ENCODE measurements at places on chromosomes 11 and 22.
A peak's percentile ranks its signal among the peaks of the same experiment; 100 is the strongest.

DNA sequence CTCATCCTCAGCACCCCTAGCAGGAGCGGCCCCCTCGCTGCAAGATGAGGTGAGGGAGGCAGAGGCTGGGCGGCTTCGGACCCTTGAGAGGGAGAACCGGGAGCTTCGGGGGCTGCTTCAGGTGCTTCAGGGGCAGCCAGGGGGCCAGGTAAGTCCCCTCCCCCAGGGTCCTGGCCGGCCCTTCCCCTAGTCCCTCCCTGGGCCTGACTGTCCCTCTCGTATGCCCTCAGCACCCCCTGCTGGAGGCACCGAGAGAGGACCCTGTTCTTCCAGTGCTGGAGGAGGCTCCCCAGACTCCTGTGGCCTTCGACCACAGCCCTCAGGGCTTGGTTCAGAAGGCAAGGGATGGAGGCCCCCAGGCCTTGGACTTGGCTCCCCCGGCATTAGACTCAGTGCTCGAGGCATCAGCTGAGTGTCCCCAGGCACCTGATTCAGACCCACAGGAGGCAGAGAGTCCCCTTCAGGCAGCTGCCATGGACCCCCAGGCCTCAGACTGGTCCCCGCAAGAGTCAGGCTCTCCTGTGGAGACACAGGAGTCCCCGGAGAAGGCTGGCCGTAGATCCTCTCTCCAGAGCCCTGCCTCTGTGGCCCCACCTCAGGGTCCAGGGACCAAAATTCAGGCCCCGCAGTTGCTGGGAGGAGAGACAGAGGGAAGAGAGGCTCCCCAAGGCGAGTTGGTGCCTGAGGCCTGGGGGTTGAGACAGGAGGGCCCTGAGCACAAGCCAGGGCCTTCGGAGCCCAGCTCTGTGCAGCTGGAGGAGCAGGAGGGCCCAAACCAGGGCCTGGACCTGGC, 4.0 kb downstream of the CCDC88B start:
- DNase-seq, result no peak

DNA sequence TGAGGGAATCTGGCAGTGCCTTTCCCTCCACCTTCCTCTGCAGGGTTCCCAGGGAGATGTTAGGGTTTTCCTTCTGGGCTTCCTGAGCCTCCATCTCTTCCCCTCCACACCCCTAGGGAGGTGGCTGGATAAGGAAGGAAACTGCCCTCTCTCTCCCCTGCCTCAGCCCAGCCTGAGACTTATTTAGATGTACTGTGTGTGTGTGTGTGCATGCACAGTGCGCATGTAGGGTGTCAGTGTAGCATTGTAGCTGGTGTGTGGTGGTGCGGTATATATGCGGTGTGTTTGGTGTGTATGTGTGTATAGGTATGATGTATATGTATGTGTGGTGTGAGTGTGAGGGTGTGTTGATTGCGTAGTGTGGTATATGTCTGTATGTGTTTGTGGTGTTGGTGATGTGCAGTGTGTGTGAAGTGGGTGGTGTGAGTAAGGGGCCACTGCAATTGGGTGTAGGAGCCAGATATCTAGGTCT, 1.5 kb downstream of the FXYD6 start:
- no peak for DNase-seq

DNA sequence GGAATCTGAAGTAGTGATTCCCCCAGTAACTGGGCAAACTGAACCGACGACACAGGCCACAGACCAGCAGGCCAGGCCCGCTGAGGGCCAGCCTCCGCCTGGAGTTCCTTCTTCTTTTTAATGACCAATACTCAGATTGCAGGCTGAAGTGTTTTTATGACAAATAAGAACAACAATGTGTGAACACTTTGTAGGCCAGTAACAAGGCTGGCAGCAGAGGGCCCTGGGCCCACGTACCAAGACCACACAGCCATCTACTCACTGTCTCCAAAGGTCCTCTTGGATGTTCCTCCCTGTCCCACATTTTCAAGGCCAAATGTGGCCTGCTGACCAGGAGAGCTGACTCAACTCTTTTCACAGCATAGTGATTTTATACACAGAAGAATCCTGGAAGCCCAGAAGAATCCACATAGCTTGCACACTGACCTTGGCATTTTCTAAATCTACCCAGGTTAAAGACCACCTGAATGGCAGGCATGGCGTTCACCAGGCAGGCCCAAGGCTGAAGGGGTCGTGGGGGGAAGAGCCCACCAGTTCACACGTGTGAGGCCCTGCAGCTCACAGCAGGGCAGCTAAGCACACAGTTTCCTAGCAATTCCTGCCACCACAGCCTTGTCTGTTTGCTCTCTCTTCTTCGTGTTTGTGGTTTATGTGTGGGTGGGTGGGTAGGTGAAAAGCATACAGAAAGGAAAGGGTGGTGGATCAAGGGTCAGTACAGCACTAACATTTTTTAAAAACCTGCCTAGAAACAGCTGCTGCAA, 13.3 kb downstream of the SMCO4 start:
- DNase-seq, result no peak

DNA sequence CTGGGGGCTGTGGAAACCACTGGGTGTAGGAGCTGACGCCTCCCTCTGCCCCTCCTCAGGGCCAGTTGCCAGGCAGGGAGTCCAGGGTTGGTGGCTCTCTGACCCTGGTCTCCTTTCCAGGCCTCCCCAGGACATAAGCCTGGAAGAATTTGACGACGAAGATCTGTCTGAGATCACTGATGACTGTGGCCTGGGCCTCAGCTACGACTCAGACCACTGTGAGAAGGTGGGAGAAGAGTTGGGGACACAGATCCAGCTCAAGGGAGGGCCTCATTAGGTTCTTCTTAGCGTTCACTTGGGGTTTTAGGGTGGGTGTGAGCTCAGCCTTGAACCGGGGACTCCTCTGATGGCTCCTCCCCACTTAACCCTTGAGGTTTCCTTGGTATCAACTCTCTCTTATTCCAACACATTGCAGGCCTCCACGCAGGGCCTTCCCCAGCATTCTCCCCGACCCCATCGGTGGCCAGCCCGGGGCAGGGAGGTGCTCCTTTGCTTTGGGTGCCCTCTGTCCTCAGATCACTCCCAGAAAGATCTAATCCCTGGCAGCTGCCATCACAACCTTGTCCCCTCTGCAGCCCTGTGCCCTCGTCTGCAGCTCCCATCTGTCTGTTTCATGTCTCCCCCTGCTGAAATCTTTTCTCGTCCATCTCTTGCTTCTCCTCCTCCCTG, 1.2 kb downstream of the MAPK8IP2 start:
- DNase-seq, result no peak

DNA sequence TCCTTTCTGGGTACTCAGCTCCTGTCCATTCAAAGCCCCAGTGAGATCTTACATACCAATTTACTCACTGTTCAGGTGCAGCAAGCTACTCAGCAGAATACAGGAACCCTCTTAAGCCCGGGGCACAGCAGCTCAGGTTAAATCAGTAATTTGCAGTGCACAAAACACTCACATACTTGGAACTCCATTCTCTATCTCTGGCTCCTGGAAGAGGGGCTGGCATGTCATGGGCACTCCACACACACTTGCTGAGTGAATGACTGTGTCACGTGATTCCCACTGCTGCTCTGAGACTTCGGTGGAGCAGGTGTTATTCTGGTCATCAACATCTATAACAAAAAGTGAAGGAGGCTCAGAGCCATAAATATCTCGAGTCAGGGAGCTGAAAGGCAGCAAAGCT, 157.3 kb upstream of the BDNF start:
- no peak for DNase-seq

DNA sequence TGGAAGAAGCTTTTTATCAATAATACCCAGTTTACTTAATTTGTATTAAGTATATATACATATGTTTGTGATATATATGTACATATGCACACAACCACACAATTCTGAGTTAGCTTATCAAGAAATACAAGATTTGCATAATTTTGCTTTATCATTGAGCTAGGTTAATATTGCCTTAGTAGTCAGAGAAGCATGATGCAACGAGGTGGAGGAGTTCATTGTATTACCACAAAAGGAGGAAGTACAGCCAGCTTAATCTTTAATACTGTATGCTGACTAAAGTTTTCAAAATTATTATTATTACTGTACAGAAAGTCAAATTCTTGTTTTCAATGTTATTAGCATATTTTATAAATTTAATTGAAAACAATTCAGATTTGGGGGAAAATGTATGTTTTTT, 278.4 kb upstream of the PDGFD start:
- DNase-seq, result no peak

DNA sequence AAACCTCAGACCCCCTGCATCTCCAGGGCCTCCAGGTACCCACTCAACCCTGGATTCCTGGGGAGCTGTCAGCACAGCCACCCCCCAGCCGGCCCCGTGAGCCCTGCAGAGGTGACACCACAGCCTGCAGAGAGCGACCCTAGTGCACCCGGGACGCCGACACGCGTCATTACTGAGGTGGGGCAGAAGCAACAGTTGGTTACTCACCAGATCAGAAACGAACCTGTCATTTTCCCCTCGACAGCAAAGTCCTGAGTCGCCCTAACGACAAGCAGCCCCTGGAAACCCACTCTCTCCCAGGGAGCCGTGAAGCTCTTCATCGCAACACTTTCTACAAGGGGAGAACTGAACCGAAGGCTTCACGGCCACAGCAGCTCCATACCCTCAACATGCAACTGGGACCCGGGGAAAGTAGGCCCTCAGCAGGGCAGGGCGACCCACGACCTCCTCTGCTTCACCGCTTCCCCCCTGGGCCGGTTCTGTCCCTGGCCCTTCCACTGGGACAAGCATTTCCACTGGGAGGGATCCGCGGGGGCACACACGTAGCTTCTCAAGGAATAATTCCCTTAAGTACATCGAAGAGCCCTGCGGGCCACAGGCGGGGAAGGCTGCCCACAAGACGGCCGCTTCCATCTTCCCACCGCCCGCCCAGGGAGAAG, 1.6 kb downstream of the BRD1 start:
- DNase-seq, result no peak

DNA sequence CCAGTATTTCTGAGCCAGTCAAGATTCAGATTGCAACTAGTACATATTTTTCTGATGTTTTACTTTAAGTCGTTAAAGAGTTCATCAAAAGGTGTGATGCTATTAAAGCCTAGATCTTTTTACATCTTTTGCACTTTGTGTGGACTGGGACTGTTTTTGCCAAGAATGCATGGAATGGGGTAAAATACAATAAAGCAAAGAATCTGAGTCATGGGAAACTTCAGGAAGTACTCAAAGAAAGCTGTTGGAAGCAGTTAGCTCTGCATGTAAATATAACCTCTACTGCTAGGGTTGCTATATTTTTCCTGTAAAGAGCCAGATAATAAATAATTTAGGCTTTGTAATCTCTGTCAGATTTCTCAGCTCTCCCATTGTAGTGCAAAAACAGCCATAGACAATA, 20.9 kb downstream of the ATXN10 start:
- no peak for DNase-seq

- no peak for DNase-seq
These were observed 22.9 kb downstream of the FAR1 start for GRCh38 chr11:13691286-13691899.

DNA sequence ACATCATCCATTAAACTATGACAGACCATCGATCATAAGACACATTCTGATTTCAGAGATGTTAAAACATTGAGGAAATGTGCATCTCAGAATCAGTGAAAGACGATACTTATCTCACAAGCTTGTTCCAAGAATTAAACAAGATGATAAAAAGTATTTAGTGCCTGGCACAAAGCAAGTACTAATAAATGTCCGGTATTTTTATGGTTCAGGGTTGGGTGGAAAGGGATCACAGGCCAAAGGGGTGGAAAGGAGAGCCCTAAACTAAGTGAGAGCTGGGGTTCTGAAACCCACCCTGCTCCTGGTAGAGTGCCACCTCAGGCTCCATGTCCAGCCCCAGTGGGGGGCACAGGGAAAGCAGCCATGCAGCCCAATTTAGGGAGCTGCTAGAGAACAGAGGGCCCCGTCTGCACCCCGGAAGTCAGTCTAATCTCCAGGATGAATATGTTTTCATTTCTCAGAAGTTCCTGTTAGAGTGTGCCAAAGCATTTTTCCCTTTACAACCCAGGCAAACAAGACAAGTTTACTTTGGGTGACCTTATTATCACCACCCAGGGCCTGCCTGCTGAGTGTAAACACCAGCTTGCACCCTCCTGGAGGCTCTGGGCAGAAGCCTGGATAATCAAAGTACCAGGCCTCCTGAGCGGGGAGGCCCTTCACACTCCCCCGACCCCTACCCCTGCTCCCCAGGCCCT, 3.8 kb upstream of the CREB3L1 start:
- no peak for DNase-seq

GRCh38 chr11:44359162-44359561, 49.2 kb upstream of the ALX4 start:
- no peak for DNase-seq

GRCh38 chr11:33668468-33668825, 32.2 kb downstream of the C11orf91 start:
- DNase-seq, result no peak

GRCh38 chr22:49528420-49528720, 299.3 kb downstream of the BRD1 start:
- no peak for DNase-seq

DNA sequence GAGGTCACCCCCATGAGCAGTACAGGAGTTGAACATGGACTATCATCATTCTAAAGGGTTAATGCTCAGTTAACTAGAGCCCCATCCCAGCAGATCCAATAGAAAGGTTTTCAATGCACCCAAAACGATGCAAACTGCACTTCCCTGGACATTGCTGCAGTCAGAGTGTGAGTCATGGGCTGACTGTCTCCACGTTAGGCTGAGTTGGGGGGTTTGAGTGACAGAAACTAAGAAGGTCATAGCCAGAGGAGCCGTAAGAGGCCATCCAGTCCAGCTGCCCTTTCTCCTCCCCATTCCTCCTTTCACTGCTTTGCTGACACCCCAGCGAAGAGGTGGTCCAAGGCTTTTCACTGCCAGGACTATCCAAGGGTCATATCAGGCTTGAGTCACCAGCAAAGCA, 10.5 kb upstream of the OR2AT4 start:
- no peak for DNase-seq

- DNase-seq, result no peak
These were observed 13.7 kb upstream of the SCUBE1 start for GRCh38 chr22:43356881-43357280.

- peak; percentile 21 for DNase-seq
These were observed 50.5 kb downstream of the RBX1 start for GRCh38 chr22:41001722-41002122.

DNA sequence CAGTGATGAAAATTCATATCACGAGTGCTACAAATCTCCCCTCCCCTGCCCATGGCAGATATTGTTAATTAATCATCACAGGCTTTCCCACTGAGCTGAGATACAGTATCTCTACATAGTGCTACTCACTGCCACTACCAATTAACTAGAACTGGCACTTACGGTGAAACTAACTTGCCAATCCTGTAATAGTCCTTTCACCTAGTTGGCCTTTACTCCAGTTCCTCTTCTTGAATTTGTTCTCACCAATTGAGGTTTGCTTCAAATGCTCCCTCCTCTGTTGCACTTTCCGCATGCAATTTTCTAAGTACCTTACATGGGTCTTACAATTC, 11.9 kb upstream of the PRRG4 start:
- DNase-seq, result no peak

DNA sequence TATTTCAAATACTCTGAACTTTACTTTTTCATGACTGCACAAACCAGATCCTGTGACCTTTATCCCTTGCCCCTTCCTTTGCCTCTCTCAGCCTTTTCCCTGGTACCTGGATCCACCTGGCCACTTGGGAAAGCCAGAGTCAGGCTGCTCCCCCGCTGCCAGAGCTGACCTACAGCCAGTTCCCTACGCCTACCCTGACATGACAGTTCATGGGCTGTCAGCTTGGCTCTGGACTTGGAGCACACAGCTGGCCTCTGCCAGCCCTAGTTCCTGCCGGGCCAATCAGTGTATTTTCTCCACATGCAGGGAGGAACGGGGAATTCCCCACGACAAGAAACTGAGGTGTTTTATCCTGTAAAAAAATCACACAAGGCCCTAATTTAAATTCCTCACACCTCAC, 382.6 kb downstream of the INSC start:
- DNase-seq, result no peak

- no peak for DNase-seq
These were observed 78.2 kb downstream of the FBLN1 start for GRCh38 chr22:45580726-45581381.

GRCh38 chr11:86582898-86583297, 89.5 kb downstream of the ME3 start:
- no peak for DNase-seq
